GM12892 (cell line): ENCODE measurements at places on chromosomes 6 and 20.

DNA sequence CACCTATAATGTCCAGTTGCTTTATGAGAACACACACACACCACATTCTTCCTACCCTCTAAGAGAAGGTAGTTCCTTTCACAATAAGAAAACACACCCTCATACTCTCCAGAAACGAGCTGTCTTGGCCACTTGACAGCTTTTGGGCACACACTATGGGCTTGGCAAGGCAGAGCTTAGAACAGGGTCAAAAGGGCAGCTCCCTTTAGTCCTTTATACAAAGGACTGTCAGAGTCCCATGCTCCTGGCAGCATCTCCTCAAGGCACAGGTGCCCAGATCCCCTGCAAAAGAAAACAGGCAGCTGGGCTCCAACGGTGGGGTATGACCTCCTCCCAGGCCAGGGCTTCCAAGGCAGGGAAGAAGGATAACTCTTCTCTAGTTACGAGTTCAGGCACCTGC lies 4.9 kb upstream of the LYRM2 start:
- no peak for DNase-seq

- DNase-seq = no peak
Measured at GRCh38 chr6:167662075-167662880, 164.4 kb upstream of the AFDN start.

DNA sequence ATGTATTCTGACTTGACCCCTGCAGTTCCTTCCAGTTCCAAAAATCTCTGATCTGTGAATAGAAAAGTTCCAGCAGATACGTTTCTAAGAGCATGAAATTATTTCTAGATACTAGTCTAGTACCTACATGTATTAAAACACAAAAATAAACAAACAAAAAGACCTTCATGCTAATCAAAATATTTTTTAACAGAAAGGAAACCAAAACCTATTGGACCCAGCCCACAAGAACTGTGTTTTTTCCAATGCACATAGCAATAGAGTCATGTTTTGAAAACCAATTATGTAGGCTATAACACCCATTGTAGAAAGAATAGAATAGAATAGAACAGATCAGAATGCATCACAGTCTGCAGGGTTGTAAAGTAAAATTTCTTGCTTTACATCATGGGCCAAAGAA lies 158.6 kb upstream of the TNFAIP3 start:
- no peak for DNase-seq

GRCh38 chr6:34072727-34073126 lies 73.2 kb downstream of the GRM4 start:
- no peak for DNase-seq

- no peak for DNase-seq
Measured at GRCh38 chr6:4598384-4598995, 177.7 kb upstream of the CDYL start.

GRCh38 chr20:57615445-57615811 lies 4.8 kb downstream of the ZBP1 start:
- DNase-seq = no peak

- no peak for DNase-seq
Measured at GRCh38 chr20:11329271-11329670, 588.4 kb upstream of the BTBD3 start.

DNA sequence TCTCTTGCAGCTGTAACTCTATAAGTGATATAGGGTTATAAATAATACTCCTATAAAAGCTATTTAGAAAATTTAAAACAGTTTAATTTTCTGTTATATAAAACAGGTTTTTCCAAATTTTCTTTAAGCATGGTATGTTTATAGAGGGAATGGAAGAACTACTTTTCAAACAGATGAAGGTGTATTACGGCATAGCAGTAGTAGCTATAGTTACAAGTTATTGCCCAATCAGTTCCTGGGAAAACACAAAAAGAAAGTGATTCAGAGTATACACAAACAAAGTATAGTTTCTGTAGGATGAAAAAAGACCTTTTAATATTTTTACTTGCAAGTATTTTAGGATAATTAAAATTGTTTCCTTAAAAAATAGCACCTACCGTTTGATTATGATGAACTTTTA lies 9.8 kb downstream of the SLC17A5 start:
- no peak for DNase-seq

- no peak for DNase-seq
Measured at GRCh38 chr20:21100578-21101452, 5.3 kb downstream of the LINC00237 start.

GRCh38 chr20:53767206-53767930 lies 173.7 kb upstream of the ZNF217 start:
- DNase-seq = no peak

- no peak for DNase-seq
Measured at GRCh38 chr6:56668158-56668557, 25.5 kb upstream of the DST start.

DNA sequence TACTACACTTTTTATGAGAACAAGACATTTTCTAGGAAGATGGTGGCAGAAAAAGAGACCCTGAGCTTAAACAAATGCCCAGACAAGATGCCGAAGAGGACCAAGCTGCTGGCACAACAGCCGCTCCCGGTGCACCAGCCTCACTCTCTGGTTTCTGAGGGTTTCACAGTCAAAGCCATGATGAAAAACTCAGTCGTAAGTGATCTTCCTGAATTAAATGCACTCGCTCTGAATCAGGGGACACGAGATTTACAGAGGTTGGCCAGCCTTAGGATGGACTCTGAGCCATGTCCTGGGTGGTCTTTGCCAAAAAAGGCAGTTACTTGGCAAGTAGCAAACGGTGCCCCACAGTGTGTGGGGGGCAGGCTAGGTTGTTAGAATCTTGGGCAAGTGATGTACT lies 423 bp downstream of the PACRG start:
- DNase-seq = no peak

- no peak for DNase-seq
Measured at GRCh38 chr6:14875481-14876063, 370.3 kb upstream of the JARID2 start.

- DNase-seq = no peak
Measured at GRCh38 chr20:60977901-60978300, 274.2 kb upstream of the CDH4 start.

- DNase-seq = no peak
Measured at GRCh38 chr20:63497946-63498935, 642 bp downstream of the EEF1A2 start.

DNA sequence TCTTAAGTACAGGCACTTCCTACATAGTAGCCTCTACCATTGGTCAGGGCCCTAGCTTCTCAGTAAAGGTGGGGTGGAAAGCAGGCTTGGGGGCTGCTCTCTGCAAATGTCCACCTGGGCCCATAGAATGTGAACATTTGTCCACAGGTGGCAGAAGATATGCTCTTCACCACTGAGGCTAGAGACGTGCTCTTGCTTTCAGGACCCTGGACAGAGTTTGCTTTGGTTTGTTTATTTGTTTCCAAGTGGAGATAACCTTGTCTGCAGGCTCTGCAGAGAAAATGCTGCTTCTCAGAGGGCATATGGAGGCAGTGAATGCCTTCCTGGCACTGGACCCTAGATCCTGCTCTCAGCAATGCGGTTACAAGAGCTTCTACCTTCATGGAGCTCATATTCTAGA lies 129.0 kb downstream of the F13A1 start:
- no peak for DNase-seq

GRCh38 chr6:115078555-115078954 lies 735.7 kb upstream of the HS3ST5 start:
- DNase-seq = no peak

DNA sequence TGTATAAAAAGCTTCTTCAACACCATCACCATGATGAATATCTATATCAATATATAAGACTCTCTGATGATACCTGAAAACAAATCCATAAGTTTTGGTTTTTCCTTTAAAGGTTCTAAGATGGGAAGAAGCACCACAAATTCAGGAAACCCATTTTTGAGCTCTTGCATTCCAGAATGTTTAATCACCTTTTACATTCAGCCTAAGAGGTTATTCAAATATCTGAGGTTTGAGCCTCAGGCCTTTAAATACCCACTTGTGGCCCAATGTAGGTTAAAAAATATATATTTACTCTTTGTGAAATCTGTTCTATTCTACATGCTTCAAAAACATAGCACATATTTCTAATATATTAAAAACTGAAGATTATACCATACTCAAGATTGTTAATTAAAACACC lies 17.6 kb downstream of the HDAC2 start:
- DNase-seq = no peak

DNA sequence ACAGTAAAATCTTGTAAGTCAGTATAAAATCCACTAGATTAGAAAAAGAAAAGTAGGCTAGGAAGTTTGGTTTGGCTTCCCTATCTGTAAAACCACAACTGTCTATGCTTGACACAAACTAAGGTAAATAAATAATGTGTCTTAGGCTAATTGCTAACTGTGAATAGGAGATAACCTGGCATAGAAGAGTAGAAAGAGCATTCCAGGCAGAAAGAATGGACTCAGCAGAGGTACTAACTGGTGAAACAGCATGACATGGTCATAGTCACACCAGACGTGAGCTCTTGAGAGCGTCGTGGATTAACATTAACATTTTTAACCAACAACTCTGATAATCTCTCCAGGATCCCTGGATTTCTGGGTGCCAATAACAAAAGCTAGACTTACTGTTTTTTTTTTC lies 8.7 kb upstream of the WTAP start:
- no peak for DNase-seq

GRCh38 chr20:47276251-47276650 lies 80.2 kb downstream of the ZMYND8 start:
- DNase-seq = no peak

- DNase-seq = no peak
Measured at GRCh38 chr6:8829796-8830195, 394.5 kb upstream of the SLC35B3 start.

DNA sequence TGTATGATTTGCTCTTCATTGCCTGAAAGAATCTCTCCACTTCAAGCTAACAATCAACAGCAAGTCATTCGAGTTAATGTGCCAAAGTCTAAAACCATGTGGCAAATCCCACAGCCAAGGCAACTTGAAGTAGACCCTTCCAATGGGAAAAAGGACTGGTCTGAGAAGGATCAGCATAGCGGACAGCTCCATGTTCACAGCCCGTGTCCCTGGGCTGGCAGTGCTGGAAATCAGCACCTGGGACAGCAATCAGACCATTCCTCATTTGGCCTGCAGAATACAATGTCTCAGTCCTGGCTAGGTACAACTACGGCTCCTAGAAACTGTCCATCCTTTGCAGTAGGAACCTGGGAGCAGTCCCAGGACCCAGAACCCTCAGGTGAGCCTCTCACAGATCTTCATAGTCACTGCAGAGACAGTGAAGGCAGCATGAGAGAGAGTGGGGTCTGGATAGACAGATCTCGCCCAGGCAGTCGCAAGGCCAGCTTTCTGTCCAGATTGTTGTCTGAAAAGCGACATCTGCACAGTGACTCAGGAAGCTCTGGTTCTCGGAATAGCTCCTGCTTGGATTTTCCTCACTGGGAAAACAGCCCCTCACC lies 1.1 kb downstream of the GJA10 start:
- DNase-seq = no peak

DNA sequence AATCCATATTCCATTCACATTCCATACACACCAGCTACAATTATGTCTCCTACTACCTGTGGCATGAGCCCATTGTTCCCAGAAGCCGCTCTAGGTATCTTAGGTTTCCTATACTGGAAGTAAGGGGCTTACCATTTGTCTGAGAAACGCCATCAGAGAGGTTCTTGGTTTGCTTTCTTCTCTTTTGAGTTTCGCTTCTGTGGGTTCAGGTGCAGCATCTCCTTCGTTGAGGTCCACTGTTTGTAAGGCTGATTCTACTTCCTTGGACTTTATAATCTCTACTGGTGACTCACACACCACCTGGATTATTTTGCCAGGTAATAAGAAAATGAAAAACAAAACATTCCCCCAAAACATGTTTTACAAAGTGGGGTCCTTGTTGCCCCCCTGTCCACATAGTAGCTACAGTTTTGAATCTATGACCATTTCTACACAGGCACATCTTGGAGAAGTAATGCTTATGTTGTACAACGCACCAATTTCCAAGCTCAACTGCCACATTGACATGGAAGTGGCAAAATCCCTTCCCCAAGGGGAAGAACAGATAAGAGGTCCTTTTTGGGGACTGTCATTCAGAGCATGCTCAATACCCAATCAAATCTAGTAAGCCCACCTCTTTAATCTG lies 103.5 kb downstream of the BCAS1 start:
- DNase-seq = no peak

DNA sequence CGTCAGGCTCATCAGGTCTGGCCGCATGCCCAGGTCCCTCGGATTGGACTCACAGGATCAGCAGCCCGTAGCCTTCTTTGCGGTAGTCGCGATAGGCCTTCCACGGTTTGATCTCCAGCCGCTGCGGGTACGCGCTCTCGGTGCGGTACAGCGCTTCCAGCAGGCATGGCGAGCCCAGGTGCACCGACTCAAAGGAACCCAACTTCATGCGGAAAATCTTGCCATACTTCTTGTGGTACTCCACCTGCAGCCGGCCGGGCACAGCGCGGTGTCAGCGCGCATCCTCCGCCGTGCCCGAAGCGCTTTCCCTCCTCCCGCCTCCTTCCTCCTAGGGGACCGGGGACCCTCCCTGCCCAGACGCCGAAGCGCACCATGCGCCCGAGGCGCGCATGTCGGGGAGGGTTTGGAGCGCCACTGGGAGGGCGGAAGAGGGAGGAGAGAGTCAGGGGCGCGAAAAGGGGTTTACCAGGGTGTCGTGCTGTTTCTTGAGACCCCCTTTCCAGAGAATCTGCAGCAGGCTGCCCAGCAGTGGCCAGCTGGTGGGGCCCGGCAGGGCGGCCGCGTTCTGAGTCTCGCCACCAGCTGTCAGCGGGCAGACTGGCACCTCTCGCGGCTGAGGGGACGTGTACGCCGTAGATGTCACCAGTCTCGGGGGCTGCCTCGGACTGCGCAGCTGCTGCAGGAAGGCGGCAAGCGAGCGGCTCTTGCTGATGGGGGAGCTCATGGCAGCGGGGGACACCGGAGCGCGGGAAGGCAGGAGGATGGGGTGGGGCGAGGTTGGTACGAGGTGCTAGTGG lies 732 bp downstream of the CYP24A1 start:
- no peak for DNase-seq

DNA sequence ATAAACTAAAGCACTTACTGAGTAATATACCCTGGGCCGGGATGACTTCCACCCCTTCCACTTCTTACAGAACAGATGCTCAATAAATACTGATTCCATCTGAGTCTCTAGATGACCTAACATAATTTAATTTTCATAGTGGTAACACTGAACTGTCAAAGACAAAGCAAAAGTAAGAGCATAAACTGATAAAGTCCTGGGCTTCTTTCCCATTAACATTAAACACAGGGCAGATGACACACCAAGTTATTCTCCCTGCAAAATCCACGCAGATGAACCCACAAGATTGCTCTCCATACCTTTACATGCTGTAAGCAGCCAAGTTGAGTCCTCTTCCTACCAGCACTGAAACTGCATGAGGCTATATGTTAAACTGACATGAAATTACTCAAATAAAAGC lies 27.1 kb downstream of the AGPAT4 start:
- no peak for DNase-seq

GRCh38 chr6:37489697-37490336 lies 9.9 kb downstream of the CCDC167 start:
- no peak for DNase-seq

DNA sequence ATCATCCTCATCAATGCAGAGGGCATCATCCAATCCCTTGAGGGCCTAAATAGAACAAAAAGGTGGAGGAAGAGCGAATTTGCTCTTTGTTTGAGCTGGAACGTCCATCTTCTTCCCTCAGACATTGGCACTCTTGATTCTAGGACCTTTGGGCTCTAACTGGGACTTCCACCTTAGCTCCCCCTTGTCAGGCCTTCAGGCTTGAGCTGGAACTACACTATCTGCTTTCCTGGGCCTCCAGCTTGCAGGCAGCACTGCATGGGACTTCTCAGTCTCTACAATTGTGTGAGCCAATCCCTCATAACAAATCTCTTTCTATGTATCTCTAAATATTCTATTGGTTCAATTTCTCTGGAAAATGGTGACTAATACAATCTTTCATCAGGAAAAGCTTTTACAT lies 155.4 kb downstream of the MCHR2 start:
- DNase-seq = no peak

- no peak for DNase-seq
Measured at GRCh38 chr6:72533606-72534005, 88.3 kb upstream of the KCNQ5 start.
